Heart right ventricle (tissue), 16 donors: ENCODE measurements at places on chromosomes 12 and 14. TPM values are rescaled to one million over a fixed set of nuclear protein-coding genes. Genes with fewer than 3 reads are reported as not detected.
A peak's percentile ranks its signal among the peaks of the same experiment; 100 is the strongest.

GRCh38 chr14:23078692-23079116, 16.2 kb downstream of the ACIN1 start:
- no peaks in the 10 kb centered on the region for H3K27me3 ChIP-seq
- no peak for DNase-seq
- peaks cover 10% of the 10 kb centered on the region for H3K4me1 ChIP-seq
- no peak overlapping the region for H3K4me3 ChIP-seq
- H3K27ac ChIP-seq = no peak overlapping the region

GRCh38 chr12:29082522-29082921, 66.6 kb upstream of the FAR2 start:
- no peak for DNase-seq
- H3K4me3 ChIP-seq = no peak overlapping the region
- H3K27me3 ChIP-seq = no peaks in the 10 kb centered on the region
- H3K27ac ChIP-seq = no peak overlapping the region

- no peak overlapping the region for H3K4me3 ChIP-seq
- no peaks in the 10 kb centered on the region for H3K27me3 ChIP-seq
- DNase-seq = no peak
- no peak overlapping the region for H3K27ac ChIP-seq
- no peaks in the 10 kb centered on the region for H3K4me1 ChIP-seq
- H3K36me3 ChIP-seq = no peaks in the 10 kb centered on the region
Measured at GRCh38 chr14:53180272-53181221, 27.4 kb upstream of the DDHD1 start.

GRCh38 chr14:104238424-104239184, 100.2 kb downstream of the KIF26A start:
- no peaks in the 10 kb centered on the region for H3K27me3 ChIP-seq
- no peaks in the 10 kb centered on the region for H3K36me3 ChIP-seq
- no peak for DNase-seq
- no peaks in the 10 kb centered on the region for H3K4me1 ChIP-seq
- no peak overlapping the region for H3K4me3 ChIP-seq

GRCh38 chr14:103221781-103222358, 98.6 kb downstream of the TNFAIP2 start:
- peaks cover 63% of the 10 kb centered on the region for H3K27me3 ChIP-seq
- peaks cover 6% of the 10 kb centered on the region for H3K4me1 ChIP-seq
- DNase-seq = no peak
- H3K36me3 ChIP-seq = no peaks in the 10 kb centered on the region
- no peak overlapping the region for H3K4me3 ChIP-seq

GRCh38 chr14:94244182-94244581, 48.9 kb downstream of the SERPINA10 start:
- H3K27me3 ChIP-seq = no peaks in the 10 kb centered on the region
- DNase-seq = no peak
- no peaks in the 10 kb centered on the region for H3K36me3 ChIP-seq
- H3K4me3 ChIP-seq = no peak overlapping the region
- H3K4me1 ChIP-seq = no peaks in the 10 kb centered on the region

DNA sequence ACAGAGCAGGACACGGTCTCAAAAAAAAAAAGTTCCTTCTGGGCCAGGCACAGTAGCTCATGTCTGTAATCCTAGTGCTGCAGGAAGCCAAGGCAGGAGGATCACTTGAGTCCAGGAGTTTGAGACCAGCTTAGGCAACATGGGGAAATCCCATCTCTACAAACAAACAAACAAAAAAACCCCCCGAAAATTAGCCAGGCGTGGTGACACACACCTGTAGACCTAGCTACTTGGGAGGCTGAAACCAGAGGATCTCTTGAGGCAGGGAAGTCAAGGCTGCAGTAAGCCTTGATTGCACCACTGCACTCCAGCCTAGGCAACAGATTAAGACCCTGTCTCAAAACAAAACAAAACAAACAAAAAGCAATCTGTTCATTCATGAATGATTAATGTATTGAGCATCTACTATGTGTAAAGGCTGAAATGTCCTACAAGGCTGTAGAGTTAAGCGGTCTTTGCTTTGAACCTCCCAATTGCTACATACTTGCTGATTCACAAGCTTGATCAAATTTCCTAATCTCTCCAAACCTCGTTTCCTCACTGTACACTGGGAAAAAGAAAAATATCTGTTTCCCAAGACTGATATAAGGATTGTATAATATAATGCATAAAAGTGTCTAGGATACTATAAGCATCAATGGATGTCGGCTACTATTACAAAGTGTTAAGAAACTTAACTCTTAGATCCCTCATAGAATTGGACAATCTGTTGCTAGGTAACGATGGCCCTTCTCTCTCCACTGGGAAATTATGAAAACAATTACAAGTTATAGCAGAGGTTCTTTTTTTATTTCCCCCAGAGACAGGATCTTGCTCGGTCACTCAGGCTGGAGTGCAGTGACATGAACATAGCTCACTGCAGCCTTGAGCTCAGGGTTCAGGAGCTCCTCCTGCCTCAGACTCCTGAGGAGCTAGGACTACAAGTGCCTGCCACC, 7.9 kb upstream of the RILPL2 start:
- no peak overlapping the region for H3K4me3 ChIP-seq
- no peaks in the 10 kb centered on the region for H3K36me3 ChIP-seq
- peak overlapping the region; percentile 34 for H3K27ac ChIP-seq
- H3K27me3 ChIP-seq = no peaks in the 10 kb centered on the region
- no peak for DNase-seq
- H3K4me1 ChIP-seq = peaks cover 28% of the 10 kb centered on the region

DNA sequence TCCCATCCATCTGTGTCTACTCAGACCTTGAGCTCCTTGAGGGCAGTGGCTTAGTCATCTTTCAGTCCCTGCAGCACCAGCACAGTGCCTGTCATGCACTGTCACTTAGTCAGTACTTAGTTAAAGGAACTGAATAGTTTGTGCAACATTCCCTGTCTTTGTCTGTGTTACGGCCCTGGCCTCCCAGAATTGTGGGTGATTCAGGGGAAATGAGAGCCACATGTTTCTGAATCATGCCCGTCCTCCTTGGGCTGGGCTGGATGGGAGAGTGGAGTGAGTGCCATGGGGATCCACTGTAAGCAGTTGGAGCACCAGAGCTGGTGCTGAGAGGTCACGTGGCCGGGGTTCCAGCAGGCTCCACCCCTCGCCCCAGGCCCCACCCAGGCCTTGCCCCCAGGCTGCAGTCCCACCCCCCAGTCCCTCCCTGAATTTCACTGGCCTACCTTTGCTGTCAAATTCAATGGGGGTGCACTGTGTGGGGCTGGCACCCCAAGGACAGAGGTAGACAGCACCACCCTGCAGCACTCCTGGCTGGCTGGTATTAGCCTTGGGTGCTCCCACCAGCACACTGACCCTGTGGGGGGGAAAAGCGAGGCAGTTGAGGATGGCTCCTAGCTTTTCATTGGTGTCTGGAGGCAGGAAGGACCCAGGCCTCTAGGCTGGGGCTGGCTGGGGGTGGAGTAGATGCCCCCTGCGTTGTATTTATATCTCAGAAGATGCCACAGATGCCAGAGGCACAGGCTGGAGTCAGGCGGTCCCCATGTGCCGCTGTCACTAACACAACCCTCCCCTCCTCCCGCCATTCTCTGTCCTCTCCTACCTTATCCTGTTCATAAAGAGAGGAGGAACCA, 7.5 kb downstream of the ITGA5 start:
- H3K4me3 ChIP-seq = no peak overlapping the region
- H3K4me1 ChIP-seq = peaks cover 95% of the 10 kb centered on the region
- DNase-seq = no peak
- H3K27me3 ChIP-seq = no peaks in the 10 kb centered on the region

SALL2 gene
- total RNA-seq = 4.3 TPM

KRT75 gene
- not detected for total RNA-seq

WNT1 gene
- not detected for total RNA-seq

TRIM9 gene
- total RNA-seq = 0.76 TPM

LTBP2 gene
- total RNA-seq = 50.3 TPM

DHRS2 gene
- total RNA-seq = not detected
